ENCODE measurements at places on chromosomes 12 and 14.

DNA sequence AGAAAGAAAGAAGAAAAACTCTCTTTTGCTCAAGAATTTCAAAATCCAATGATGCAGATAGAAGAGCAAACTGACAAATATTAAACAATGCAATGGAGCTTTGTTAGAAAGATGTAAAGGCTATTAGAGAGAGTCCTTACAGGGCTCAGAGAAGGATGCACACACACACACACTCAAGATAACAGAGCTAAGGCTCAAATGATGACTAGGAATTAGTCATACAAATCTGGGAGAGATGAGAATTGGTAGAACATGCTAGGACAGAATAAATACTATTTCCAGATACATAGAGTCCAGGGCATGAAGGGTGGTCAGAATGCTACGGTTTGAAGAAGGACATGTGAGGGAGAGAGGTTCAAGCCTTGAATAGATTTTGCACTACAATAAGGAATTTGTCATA is 650.1 kb upstream of the MDGA2 start:
- DNase-seq = no peak

GRCh38 chr12:93847517-93848474 is 170.6 kb downstream of the CRADD start:
- DNase-seq = no peak

DNA sequence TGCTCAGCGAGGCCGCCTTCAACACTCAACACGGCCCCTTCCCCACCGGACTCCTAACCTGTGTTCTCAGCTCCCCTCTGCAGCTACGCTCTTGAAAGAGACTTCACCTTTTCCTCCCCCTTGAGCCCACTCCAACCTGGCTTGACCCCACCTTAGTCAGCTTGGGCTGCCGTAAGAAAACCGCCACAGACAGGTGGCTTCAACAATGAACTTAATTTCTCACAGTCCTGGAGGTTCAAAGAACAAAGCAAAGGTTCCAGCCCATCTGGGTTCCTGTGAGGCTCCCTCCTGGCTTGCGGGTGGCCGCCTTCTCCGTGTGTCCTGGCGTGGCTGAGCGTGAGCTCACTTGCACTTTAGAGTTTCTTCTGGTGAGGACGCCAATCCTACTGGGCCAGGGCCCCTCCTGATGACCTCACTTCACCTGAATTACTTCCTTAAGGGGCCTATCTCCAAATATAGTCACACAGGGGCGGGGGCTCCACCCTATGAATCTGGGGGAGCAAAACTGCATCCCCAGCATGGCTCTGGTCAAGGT is 138.8 kb downstream of the CALM1 start:
- no peak for DNase-seq

DNA sequence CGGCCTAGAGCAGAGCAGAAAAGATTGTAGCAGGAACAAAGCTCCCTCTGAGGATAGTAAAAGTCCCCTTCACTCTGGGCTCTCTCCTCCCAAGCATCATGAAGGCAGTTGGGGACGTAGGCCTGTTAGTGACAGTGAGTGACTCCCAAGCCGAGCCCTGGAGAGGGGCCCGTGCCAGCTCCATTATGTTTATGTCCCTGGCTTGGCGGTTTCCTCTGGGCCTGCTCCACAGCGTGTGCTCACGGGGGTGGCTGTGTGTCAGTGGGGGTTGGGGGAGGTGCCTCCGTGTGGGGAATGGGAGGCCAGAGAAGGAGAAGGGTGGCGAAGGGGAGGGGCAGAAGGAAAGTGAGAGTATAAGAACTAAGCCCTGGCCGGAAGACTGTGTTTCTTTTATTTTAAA is 170.0 kb upstream of the VASH1 start:
- DNase-seq = no peak

DNA sequence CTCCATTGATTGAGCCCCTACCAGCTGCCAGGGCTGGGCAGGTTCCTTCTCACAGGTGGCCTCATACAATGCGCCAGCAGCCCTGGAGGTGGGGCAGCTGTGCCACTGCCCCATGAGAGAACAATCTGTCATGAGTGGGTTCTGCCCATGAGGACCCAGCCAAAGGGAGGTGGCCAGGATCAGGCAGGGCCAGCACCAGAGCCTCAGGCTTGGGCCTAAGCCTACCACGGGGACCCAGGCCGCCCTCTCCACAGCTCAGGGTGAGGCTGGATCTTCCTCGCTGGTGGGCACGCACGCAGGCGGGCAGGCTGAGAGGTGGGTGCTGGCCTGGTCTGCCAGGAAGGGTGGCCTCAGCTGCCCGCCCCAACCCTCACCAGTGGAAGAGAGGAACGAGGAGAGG is 110.7 kb downstream of the KIF26A start:
- no peak for DNase-seq

- DNase-seq = no peak
These were observed 58.5 kb downstream of the PLXNC1 start for GRCh38 chr12:94206886-94207285.

DNA sequence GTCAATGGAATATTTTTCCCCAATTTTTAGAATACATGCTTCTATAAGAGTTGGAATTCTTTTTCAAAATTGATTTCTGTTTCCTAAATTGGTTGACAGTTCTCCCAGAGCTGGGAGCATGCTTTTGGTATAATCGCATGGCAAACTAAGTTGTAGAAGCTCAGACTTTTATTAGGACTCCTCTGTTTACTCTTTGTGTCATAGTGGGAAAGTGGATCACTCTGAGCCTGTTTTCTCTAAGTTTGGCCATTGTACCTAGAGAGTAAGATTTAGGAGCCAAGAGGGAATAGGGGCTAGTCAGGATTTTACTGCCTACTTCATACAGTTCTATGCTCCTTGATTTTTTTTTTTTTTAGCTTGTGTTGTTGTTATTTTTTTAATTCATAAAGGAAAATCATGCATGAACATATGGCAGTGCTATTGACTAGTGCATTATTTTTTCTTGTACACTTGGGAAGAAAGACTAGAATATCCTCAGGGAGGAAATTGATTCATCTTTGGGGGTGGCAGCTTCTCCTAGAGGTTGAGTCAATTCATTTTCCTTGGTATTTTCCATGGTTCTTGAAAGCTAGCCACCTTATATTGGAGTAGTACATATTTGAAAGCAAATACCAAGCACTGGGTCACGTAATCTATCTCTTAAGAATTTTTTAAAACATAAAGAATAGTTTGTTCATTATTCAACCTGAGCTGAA is 77.7 kb upstream of the TRAF3 start:
- DNase-seq = no peak

- no peak for DNase-seq
These were observed 30.4 kb upstream of the DACT1 start for GRCh38 chr14:58607131-58607951.

GRCh38 chr14:52706286-52706685 is 714 bp upstream of the PSMC6 start:
- no peak for DNase-seq

DNA sequence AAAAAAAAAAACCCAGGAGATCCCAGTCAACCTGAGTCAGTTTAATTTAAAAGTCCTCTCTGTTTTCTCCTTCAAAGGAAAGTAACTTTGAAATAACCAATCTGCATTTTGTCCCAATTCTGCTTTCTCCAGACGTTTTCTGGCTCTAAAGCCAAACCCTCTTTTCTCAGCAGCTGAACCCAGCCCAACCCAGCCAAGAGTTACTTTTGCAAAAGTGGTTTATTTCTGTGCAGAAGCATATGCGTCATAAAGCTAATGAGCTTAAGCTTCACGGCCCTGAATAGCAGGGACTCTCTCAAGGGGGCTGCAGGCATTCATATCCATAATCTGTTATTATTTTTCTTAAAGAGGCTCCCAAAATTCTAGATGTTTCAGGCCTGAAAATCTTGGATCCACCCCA is 176.6 kb downstream of the GALC start:
- no peak for DNase-seq

DNA sequence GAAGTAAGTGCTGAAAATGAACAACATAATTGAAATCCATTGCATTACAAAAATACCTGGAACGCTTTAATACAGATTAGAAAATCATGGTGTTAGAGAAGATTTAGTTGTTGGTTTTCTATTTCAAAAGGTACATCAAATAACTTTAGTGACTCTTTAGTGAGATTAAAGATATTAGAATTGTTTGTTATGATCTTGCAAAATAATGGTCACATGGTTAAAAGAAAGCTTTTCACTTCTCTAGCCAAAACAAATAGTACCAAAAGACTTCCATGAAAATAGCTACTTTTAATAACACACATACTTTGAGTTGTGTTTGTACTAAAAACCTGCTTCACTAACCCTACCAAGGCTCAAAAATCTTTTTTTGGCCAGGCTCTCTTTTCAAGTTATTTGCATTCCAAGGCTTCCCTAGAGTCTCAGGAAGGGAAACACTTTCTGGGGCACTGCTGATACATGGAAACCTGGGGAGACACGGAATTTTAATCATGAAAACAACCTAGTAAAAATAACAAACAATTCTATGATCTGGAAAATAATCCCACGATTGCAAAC is at the start of gene SLCO1A2:
Gene SLCO1A2 (minus strand): TSS at position 147 of the 555 bp plus-strand sequence. CDS start 270 bp downstream, outside the sequence.
- DNase-seq = no peak

DNA sequence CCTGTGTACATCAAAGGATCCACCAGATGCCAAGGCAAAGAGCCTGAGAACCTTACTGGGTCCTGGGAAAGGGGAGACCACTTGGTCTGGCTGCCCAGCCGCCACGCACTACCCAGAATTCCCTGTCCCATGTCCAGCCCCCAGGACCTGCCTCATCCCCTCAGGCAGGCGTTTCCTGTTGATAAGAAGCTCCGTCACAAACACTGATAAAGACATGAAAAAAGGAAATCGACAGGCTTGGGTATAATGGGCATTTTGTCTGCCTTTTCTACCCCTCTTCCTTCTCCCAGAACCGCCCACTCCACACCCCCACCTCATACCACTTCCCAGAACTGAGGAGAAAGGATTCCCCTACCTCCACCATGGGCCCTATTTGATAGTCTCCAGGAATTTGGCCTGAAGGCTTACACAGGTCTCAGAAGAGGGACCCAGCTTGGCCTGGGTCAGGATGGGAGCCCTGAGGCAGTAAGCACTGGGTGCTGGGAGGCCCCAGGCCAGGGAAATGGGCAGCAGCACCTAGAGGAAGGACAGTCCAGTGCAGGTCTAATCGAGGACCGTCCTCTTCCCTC is 18.8 kb downstream of the ACVRL1 start:
- no peak for DNase-seq

- no peak for DNase-seq
These were observed 196.1 kb downstream of the BCL11B start for GRCh38 chr14:99075771-99076375.

All from AG09319 (cell line).